Ammon's horn (tissue), 1 donor: ENCODE measurements at places on chromosomes 5 and 9.

DNA sequence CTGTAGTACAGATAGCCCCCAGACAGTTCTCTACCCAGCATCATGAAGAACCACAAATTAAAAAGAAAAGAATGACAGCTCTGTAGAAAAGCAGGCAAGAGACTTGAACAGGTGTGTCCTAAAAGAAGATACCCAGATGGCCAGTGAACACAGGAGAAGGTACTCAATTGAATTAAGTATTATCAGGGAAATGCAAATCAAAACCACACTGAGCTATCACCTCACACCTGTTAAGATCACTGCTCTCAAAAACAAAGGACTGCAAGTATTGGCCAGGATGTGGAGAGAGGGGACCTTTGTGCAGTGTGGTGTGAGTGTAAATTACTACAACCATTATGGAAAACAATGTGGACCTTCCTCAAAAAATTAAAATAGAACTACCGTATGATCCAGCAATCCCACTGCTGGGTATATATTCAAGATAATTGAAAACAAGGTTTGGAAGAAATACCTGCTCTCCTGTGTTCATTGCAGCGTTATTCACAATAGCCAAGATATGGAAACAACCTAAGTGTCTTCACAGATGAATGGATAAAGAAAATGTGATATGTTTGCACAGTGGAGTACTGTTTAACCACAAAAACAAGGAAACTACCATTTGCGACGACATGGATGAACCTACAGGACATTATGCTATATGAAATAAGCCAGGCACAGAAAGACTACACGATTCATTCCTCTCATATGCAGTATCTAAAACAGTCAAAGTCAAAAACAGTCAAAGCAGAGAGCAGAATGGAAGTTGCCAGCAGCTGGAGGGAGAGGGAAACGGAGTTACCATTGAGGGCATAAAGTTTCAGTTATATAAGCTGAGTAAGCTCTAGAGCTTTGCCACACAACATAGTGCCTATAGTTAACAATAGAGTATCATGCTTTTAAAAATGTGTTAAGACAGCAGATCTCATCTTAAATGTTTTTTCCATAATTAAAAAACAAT is 102.6 kb downstream of the WNK2 start:
- DNase-seq = no peak

- DNase-seq = peak; percentile 60
Measured at GRCh38 chr5:175692996-175693710, 35.3 kb downstream of the HRH2 start.

GRCh38 chr9:15249042-15249818 is 57.8 kb downstream of the TTC39B start:
- DNase-seq = no peak

DNA sequence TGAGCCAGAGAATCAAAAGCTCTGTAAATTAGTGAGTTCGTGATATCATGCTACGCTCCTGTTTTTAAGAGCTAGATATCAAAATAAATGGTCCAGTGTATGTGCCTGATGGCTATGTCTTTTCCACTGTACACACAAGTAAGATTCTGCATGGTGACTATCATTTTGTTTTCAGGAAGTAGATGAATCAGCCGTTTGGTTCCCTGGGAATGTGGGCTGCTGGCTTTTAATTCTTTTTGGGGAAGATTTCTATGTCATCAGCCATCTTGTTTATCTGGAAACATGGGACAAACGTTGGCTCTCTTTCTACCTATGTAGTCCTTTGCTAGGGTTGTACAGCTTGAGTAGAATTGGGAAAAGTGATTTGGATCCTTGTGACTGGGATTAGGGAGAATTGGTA is 126.7 kb downstream of the GRIA1 start:
- DNase-seq = no peak

- no peak for DNase-seq
Measured at GRCh38 chr5:83000428-83000827, 76.8 kb downstream of the TMEM167A start.

- DNase-seq = no peak
Measured at GRCh38 chr9:91053824-91054223, 252.2 kb downstream of the SYK start.

DNA sequence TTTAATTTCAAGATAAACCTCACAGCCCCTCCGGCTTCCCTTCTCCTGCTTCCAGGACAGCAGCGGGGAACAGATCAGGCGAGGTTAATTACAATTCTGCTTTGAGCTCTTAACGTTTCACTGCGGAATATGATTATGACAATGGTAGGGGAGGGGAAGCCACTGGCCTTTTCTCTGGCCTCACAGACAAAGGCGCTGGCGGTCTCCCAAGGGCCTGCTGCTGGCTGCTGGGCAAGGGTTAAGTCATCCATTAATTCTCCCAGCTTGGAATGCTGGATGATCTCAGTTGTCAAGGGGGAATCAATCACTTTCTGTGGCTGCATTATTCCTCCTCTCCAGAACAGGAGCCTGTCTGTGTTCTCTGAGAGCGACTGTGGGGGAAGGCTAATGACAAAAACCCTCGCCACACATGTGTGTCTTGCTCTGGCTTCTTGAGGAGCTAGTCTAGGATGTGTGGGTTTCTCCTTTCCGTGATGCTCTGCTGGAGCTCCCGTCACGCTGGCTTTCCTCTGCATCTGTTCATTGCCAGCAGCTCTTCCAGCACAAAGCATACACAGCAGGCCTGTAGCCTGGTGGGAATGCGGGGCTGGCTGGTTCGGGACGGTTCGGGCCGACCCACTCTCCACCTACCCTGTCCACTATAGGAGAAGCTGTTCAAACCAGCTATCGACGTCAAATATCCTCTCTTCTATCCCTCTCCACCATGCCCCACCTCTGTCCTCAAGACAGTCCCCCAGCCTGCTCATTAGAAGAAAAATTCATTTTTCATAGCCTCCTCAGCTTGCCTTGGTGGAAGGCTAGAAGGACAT is 82.8 kb downstream of the DCP2 start:
- no peak for DNase-seq

GRCh38 chr9:130172161-130172857 is at the start of gene NCS1:
NCS1 (plus strand) TSS chr9:130172404; CDS start chr9:130172664, 260 bp downstream.
- peak; percentile 85 for DNase-seq

DNA sequence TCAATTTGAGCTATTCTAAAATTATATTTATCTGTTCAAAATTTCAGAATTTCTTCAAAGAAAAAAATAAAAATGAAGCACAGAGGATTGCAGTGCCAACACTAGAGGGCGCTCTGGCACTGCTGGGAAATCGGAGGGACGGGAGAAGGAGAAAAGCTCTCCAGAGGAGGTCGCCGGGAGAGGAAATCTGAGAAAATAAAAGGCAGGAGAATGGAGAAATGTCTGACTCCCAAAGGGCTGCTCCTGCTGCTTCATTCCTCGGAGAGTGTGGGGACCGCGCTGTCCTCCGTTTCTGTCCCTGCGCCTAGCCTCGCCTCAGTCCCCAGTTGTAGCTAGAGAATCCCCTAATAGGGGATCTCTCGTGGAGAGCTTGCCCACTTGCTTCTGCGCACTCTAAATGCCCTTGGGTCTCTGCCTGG is 40.0 kb upstream of the ARSB start:
- peak; percentile 72 for DNase-seq
